ENCODE measurements at places on chromosomes 2 and 18.

GRCh38 chr2:15890936-15891905, 49.1 kb upstream of the MYCN start:
- no peak for DNase-seq

- DNase-seq = no peak
These were observed 113.0 kb upstream of the MAPRE2 start for GRCh38 chr18:34928088-34928753.

GRCh38 chr18:77765468-77765867, 515.8 kb downstream of the GALR1 start:
- peak; percentile 69 for DNase-seq

GRCh38 chr2:50781646-50782045, 250.3 kb downstream of the NRXN1 start:
- no peak for DNase-seq

- DNase-seq = no peak
These were observed 16.2 kb downstream of the SERPINB13 start for GRCh38 chr18:63603355-63603754.

DNA sequence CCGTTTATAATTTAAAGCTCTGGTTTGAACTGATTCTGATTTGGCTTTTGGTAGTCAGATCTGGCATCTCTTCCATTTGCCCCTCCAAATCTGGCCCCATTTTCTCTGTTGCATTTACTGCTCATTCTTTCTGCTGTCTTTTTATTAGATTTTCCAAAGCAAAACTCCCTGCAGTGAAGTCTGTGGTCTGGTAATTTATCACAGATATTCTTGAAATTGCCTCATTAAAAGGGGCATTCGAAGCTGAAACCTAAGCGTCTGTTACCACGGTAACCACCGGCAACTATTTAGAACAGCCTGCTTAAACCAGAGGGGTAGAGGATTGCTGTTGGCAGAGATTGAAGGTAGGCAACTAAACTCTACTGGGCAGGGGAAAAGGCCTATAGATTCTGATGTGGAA, 111.5 kb upstream of the UPP2 start:
- DNase-seq = no peak

DNA sequence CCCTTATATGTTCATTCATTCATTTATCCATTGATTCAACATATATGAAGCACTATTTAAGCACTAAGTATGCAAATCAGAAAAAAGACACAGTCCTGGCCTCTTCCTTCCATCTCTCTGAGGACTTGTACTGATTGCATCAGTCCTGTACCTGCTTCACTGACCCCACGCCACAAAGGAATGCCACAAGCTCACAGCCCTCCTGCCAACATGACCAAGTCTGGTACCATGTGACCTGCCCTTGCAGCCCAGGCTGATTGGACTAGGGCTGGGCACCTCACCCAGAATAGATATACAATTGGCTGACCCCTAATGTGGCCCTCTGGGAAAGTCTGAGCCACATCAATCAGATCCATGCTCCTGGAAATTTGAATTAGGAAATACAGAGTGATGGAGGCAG, 196.6 kb downstream of the AGPS start:
- no peak for DNase-seq

- no peak for DNase-seq
These were observed 1.6 kb upstream of the GPR45 start for GRCh38 chr2:105239924-105240323.

GRCh38 chr2:68989035-68989434, 14.6 kb downstream of the GKN1 start:
- no peak for DNase-seq

DNA sequence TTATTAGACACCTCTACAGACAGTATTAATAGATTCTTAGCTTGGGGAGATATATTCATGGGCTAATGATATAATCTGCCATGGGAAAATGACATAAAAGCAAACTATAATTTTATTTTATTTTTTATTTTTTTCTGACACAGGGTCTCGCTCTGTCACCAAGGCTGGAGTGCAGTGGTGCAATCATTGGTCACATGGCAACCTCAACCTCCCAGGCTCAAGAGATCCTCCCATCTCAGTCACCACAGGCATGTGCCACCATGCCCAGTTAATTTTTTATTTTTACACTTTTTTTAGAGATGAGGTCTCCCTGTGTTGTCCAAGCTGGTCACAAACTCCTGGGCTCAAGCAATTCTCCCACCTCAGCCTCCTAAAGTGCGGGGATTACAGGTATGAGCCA, 39.3 kb downstream of the RTN4 start:
- DNase-seq = peak; percentile 21

DNA sequence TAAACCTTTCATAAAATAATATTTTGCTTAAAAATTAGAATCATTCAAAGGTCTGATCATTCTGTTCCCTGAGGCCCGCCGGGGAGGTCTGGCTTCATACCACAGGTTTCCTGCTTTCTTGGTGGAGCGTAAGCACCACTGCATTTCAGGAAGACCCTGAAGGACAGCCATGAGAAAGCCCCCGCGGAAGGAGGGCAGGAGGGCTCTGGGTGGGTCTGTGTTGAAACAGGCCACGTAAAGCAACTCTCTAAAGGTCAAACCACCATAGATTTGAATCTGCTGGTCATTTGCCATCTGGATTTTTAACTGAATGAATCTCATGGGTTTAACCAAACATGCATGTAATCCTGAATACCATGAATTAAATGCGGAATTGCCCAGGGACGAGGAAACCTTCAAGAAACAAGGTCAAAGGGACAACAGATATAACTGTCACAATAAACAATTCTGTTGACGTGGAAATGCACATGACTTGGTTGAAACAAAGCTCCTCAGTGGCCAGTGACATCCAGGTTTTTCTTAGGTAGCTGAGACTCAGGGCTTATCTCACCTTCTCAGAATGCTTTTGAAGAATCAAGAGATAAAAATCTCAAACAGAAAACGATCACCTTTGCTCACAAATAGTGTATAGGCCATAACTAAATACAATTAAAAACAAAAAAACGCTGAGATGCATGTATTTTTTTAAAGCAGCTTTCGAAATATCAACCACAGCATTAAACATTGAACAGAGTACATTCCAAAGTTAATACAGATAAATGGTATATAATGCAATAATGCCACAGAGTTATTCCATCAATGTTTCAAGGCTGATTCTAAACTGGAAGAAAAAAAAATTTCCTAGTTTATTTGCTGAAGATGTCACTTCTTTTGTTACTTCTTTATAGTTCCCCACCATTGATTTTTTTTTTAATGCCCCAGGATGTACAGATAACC, 193.2 kb downstream of the BCL2 start:
- no peak for DNase-seq

- no peak for DNase-seq
These were observed 8.8 kb downstream of the ODC1 start for GRCh38 chr2:10439185-10439879.

DNA sequence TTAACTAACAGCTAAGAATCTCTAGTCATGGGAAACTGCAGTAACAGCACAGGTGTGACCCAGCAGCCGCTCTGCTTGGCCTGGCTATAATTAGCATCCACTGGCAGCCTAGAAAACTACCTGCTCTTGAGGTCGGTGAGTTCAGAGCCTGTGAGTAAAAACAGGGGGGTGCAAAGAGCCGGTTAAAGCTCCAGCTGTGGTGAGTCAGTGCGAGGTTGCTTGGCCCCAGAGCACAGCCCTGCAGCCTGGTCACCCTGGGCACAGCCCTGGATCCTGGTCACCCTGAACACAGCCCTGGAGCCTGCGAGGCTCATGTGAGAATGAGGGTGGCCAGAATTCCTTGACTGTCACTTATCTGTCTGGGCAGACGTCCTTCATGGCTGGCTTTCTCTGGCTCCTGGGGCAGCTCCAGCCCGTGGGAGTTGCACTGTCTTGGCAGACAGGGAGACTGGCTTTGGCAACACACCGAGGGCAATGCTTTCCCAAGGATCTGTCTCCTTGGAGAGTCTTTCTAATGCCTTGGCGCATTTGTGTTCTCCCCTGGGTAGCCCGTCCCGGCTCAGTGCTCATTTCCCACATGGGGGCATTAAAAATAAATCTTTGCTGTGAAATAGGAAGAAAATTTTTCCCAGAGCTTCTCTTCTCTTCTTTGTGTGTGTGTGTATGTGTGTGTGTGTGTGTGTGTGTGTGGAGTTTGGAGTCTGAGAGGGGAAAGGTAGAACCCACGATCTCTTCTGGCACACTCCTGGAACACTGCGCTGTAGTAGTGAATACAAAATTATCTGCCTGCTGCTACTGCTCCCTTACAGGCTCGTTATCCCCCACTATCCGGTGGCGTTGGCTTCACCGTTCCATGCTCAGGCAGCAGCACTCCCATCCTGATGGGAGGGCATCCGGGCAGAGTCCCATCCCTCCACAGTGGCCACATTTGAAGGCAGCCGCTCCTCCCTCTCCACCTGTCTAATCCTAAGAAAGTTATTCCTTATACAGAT, 250.2 kb upstream of the MEX3C start:
- DNase-seq = no peak

DNA sequence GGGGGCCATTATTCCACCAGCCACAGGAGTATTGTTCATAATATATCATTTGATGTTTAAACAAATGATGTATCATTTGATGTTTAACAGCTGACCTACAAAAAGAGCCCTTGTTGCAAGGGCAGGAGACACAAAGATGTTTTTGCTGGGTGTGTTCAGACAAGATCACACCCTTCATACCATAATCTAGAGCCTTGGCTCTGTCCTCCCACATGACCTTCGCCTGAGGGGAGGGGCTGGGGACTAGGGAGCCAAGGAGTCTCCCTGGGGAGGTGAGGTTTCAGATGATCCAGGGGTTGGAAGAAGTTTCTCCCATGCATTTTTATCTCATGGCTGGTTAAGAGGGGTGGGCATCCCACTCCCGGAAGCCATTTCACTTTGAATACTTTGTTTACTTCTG, 33.5 kb downstream of the CDC42EP3 start:
- DNase-seq = no peak

- peak; percentile 20 for DNase-seq
These were observed at the start of gene SDC1 for GRCh38 chr2:20224716-20225293. Gene SDC1 (minus strand): TSS chr2:20225130. CDS start chr2:20224867, 263 bp downstream.

GRCh38 chr2:70767079-70767698, 811 bp downstream of the ADD2 start:
- no peak for DNase-seq

DNA sequence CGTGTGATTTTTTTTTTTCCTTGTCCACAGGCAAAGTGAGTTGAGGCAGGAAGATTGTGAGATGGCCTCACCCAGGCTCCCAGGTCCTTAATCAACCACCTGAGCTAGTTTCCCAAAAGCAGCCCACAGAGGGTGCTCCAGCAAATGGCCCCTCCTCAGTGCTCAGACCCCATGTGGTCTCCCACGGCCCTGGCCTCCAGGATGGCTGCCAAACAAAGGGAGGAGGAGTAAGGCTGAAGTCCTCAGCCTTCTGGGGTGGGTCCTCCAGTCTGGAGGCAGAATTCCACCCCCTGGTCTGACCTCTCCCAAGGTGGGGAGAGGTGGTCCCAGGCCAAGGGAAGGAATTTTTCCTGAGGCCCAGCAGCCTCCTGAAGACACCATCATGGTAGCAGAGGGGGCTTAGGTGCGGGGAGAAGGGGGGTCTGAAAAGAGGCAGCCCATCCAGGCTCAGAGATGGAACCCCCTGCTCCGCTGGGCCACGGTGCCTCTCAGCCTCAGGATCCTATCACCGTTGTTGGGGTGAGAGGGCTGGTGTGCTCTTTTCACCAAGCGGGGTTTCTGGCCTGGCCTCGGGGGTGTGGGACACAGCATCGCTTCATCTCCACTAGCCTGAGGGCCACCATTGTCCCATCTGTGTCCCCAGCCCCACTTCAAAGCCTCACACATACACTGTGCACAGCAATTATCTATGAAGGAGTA, 2.3 kb downstream of the NGEF start:
- no peak for DNase-seq

- DNase-seq = no peak
These were observed 38.1 kb upstream of the DAPL1 start for GRCh38 chr2:158756976-158757375.

DNA sequence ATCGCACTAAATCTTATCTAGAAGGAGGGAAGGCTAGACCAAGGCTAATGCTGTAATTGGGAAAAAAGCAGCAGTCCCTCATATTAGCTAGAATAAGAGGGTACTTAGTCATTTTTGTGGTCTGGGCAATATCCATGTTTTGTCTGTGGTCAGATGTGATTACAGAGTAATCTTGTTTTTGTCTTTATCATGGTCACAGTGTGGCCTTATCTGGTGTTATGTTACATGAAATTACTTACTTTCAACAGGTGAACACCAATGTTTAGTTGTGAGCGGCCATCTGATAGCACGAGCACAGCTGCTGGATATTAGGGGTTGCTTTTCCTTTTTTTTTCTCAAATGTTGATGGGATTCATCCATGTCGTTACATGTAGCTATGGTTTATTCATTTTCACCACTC, 23.7 kb upstream of the PLEKHM3 start:
- no peak for DNase-seq

DNA sequence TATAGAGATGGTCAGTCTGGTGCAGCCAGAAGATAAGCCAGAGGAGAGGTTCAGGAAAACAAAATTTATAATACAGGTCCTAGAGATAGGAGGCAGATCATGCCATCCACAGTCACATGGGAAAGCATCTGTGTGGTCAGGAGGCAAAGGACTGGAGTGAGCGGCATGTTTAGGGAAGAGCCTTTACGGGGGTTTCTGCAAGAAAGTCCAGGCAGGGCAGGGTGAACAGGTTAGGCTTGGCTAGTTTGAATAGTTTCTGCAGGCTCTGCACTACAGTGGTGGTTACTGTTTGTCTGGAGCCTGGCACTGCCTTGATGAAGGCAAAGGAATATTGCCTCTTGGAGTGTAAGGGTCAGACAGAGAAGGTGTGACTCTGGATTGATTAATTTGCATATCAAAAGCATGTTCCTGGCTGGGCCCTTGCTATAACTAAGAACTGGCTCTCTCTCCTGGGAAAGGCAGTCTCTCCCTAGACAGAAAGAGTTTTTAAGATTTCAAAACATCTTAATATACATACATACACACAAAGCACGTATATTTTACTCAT, 1034.7 kb upstream of the CHAC2 start:
- DNase-seq = no peak

- no peak for DNase-seq
These were observed 95.1 kb upstream of the SLC35G4 start for GRCh38 chr18:11514267-11514666.

DNA sequence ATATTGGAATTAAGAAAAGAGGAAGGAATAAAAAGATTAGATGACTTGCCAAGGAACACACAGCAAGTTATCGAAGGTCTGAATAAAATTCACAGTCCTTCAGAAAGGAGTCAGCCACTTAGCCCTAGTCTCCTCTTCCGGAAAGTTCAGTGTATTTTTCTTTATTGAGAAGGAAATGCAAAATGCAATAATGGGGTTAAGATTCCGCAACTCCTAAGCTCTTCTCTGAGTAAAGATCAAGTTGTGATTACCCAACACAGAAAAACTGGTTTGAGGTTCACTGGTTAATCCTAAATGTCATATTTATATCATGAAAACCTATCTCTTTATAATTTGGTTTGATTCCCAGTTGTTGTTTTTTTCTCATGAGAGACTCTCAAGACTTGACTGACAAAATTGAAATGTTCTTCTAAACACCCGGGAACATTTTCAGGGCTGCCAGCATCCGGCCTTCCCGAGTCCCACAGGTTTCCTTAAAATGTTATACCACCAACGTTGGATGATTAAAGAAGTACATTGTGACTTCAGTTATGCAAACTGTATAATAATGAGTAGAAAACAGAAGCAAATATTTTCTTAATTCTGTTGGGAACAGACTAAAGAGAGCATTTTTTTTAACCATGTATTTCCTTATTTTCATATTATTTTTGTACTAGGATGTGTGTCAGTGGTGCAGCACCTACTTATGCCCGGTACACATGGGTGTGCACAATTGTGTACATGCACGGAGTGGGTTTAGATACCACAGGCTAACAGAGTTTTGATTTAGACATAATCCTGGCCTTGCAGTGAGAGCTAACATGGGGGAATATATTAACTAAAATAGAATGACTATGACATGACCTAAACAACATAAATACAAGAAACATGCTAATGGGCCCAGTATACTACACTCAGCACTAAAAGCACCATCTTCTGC, 100.2 kb downstream of the STK39 start:
- DNase-seq = no peak
